ENCODE measurements at places on chromosomes 3 and 15. TPM values are rescaled to one million over a fixed set of nuclear protein-coding genes. Genes with fewer than 3 reads are reported as not detected.

AP3B2 gene
- 0.54 TPM for total RNA-seq

SKIC8 gene
- total RNA-seq = 30.0 TPM

NXPE3 gene
- 42.0 TPM for total RNA-seq

GOLGA8M gene
- 2.6 TPM for total RNA-seq

DNAH12 gene
- total RNA-seq = not detected

LRRK1 gene
- total RNA-seq = 2.7 TPM

PRKCD gene
- 16.9 TPM for total RNA-seq

GOLGA8G gene
- not detected for total RNA-seq

CYP1A2 gene
- not detected for total RNA-seq

CAPN7 gene
- total RNA-seq = 28.2 TPM

TLR9 gene
- 0.38 TPM for total RNA-seq

ITIH4 gene
- 5.0 TPM for total RNA-seq

LRRC31 gene
- not detected for total RNA-seq

ESYT3 gene
- total RNA-seq = 1.4 TPM

CLDN18 gene
- not detected for total RNA-seq

ZPLD1 gene
- total RNA-seq = not detected

ERC2 gene
- total RNA-seq = 0.76 TPM

GALNT15 gene
- 5.8 TPM for total RNA-seq

NPTN gene
- total RNA-seq = 211 TPM

CDHR4 gene
- total RNA-seq = not detected

BTD gene
- 13.5 TPM for total RNA-seq

MST1 gene
- 4.6 TPM for total RNA-seq

SAMMSON gene
- total RNA-seq = not detected

KNSTRN gene
- total RNA-seq = 8.5 TPM

IGF2BP2 gene
- total RNA-seq = 15.9 TPM

MUC4 gene
- total RNA-seq = not detected

KLF15 gene
- 33.0 TPM for total RNA-seq

GP5 gene
- total RNA-seq = not detected

REC114 gene
- 0.60 TPM for total RNA-seq

EFCC1 gene
- total RNA-seq = 2.3 TPM

PPP1R14D gene
- not detected for total RNA-seq

EXD1 gene
- total RNA-seq = not detected

PP2D1 gene
- not detected for total RNA-seq

SLC9C1 gene
- 0.95 TPM for total RNA-seq

TMEM212 gene
- total RNA-seq = not detected

FILIP1L gene
- 41.3 TPM for total RNA-seq

KLHL40 gene
- total RNA-seq = not detected

NDN gene
- 40.0 TPM for total RNA-seq

CHRNA5 gene
- 3.7 TPM for total RNA-seq

C3orf70 gene
- 2.0 TPM for total RNA-seq

CCDC54 gene
- not detected for total RNA-seq

Data from Right ventricle myocardium inferior (tissue), 1 donor.